AG08395 (cell line): ENCODE measurements at places on chromosomes 7 and 10.

DNA sequence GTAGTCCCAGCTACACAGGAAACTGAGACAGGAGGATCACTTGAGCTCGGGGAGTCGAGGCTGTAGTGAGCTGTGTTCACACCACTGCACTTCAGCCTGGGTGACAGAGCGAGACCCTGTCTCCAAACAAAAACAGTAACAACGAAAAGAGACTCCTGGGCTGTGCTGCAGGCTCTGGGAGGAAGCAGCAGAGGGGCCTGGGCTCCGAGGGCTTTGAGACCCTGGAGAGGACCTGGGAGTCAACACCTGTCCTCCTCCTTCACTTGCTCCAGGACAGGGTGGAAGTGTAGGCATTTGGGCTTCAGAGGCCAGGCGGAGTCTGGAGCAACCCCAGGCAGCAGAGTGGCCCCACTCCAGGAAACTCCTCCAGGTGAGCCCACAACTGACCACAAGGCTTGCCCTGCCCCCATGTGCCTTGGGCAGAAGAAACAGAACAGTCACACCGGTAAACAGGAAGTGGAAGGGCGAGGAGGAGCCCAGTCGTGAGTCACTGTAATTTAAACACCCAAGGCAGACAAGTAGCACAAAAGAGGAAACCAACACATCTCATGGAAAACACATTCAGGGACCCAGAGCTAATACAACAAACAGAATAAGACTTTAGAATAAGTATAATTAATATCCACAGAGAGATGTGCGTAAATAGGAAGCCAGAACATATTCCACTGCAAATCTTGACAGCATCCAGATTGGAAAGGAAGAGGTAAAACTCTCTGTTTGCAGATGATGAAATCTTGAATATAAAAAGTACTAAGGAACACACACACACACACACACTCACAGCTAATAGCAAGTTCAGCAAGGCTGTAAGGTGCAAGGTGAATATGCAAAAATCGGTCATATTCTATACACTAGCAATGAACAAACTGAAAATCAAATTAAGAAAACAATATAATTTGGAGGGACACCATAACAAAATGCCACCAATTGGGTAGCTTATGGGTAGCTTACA, 20.5 kb upstream of the RASGEF1A start:
- no peak for DNase-seq

- no peak for DNase-seq
These were observed 216.5 kb downstream of the RAB11FIP2 start for GRCh38 chr10:117830205-117830604.

GRCh38 chr10:3738855-3739350, 46.1 kb downstream of the KLF6 start:
- no peak for DNase-seq

DNA sequence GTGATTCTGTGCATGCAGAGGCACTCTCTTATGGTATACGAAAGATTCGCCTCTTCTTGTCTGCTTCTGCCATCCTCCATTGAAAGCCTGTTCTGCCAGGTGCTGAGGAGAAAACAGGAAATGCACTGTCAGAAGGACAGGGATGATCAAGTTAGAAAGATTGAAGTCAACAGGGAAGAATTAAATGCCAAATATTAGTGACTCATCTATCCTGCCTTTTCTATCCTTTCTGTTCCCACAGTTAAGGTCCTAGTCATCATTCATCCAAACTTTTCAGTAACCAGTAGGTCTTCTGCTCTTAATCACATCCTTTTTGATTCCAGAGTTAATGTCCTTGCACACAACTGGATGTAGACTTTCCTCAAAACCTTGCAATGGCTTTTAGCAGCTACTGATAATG, 4.8 kb upstream of the ZNF783 start:
- no peak for DNase-seq

- no peak for DNase-seq
These were observed 26.2 kb downstream of the PWWP2B start for GRCh38 chr10:132422903-132423825.

GRCh38 chr10:88477343-88478085, 105.6 kb downstream of the RNLS start:
- no peak for DNase-seq

DNA sequence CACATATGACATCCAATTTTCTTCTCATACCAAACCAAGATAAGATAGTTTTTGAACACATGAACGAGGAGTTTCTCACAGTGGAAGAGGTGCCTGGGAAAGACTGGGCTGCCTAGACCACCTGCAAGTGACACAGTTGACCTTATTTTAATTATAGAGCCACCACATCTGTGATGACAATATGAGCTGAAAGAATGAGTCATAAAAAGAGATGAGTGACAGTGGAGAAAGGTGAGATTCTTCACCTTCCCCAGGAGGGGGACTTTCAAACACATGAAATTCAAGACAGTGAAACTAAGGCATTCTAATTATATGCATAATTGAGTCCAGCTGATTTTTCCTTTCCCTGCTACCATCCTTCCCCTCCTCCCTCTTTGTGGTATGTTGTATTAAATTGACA, 475.5 kb downstream of the NXPH1 start:
- DNase-seq, result no peak

- DNase-seq, result no peak
These were observed 150.9 kb upstream of the AGK start for GRCh38 chr7:141400356-141400755.

GRCh38 chr7:1181031-1181430, 21.0 kb upstream of the ZFAND2A start:
- DNase-seq, result no peak

- DNase-seq, result peak; percentile 61
These were observed 11.3 kb upstream of the KAZALD1 start for GRCh38 chr10:101050208-101051069.

DNA sequence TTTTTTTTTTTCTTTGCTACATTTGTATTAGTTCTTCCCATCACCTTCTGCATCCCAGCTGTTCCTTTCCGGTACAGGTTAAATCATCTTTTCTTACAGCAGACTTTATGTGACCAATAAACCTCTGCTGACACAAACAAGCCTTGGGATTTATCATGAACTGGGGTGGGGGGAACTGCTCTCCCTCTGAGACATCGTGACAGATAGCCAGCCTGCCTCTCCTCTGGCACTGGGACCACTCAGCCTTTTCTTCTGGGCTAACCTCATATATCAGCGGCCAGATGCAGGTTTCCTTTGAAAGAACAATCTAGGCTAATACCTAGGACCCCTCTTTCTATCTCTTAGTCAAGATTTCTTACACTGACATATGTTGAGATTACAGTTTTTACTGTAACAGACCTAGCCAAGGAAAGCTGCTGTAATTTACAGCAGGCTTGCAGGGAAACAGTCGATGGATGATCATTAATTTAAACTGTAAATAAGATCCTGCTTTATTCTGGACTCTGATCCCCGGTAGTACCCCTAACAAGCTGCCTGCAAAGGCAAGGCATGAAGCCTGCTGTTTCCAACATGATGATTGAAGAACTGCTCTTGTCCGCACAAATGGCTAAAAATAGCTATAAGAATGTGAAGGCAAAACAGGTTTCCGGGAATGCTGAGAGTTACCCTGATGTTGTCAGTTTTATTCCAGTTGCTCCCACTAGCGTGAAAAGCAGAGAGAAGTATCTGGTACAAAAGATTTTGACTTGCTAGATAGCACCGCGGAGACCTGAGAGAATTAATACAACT, 338.7 kb downstream of the SORCS1 start:
- DNase-seq, result no peak

DNA sequence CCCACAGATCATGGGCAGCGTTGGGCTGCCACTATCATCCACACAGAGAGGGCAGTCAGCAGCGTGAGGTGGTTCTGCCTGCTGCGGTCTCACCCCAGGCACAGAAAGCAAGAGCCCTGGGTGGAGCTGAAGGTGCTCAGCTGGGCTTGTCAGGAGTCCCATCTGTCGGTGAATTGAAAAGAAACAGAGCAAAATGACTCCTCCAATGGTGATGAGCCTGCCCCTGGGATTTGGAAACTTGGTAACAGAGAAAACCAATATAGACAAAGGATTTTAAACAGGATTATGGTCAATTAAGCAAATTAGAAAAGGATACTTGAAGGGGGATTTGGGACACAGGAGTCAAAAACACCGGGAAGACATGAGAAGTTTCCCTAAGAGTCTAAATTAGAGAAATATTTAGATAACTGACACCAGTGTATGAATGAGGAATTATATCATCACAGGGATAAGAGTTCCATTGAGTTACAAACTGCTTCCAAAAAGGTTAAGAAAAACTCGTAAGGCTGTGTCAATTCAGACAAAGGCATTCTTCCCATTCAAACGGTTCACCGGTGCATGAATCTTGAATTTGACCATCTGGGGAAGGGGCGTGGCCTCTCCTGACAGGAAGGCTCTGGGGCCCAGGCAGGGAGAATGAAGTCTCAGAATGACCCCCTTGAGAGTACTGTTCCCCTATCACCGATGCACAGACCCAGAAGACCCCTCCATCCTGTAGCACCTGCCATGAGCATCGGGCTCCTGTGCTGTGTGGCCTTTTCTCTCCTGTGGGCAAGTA, 70.0 kb upstream of the PRSS58 start:
- DNase-seq, result no peak

- DNase-seq, result no peak
These were observed 436.4 kb downstream of the TCERG1L start for GRCh38 chr10:130875116-130875515.

DNA sequence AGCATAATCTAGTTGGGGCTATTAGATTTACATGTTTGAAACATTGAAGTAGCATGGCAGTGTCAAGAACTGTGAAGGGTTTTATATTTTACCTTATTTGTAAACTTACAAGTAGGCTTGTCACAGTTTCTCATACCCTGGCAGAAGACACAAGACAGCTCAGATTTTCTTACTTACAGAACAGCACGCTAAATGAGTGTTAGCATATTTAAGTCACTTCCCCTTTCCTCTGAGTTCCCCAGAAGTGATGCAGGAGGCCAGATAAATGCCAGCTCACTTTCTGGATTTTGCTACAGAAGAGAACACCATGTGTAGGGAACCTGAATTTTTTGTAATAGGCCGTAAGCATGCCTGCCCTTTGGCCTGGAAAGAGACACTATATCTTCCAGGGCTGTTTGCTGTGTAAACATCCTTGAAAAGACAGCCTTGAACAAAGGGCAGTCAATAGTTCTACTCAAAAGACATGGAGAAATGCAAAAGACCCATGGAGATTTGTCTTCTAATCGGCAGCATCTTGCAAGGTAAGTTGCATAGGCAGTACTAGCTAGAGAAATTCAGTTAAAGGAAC, 279.1 kb downstream of the PHF14 start:
- no peak for DNase-seq

DNA sequence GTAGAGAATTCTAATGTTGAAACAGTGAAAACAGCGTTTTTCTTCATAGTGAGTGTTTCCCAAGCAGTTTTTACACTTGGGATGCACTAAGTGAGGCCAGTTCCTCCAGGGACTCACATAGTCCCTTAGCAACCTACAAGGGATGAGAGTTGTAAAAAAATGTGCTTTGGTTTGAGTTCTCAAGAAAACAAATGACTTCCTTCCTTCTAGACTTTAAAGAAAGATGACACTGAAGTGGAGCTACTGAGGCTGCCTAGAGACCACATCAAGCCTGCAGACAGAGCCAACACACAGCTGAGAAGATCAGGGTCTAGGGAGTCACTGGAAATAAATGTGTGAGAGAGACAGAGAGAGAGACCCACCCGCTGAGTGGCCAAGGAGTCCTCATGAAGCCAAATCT, 264.4 kb downstream of the TNS3 start:
- no peak for DNase-seq

DNA sequence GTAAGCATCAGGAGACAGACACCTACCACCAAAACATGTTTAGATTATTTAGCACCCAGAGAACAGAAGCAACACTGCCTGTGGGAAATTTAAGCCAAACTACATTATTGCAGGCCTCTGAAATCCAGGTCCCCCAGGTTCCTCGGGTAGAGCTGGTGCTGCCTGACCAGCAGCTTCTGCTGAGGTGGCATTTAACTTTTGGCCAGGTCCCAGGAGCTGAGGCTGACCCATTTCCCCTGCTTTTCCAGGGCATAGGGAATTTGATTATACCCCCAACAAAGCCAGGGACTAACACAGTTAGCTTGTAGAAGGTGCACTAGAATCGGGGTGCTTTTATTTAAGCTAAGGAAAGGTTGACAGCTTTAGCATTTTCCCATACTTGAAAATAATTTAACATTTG, 4.7 kb downstream of the LRRC4 start:
- DNase-seq, result no peak

- no peak for DNase-seq
These were observed 722 bp downstream of the MDH2 start for GRCh38 chr7:76048668-76048988.

- DNase-seq, result peak; percentile 46
These were observed 44.5 kb upstream of the AGR3 start for GRCh38 chr7:16926283-16926682.

DNA sequence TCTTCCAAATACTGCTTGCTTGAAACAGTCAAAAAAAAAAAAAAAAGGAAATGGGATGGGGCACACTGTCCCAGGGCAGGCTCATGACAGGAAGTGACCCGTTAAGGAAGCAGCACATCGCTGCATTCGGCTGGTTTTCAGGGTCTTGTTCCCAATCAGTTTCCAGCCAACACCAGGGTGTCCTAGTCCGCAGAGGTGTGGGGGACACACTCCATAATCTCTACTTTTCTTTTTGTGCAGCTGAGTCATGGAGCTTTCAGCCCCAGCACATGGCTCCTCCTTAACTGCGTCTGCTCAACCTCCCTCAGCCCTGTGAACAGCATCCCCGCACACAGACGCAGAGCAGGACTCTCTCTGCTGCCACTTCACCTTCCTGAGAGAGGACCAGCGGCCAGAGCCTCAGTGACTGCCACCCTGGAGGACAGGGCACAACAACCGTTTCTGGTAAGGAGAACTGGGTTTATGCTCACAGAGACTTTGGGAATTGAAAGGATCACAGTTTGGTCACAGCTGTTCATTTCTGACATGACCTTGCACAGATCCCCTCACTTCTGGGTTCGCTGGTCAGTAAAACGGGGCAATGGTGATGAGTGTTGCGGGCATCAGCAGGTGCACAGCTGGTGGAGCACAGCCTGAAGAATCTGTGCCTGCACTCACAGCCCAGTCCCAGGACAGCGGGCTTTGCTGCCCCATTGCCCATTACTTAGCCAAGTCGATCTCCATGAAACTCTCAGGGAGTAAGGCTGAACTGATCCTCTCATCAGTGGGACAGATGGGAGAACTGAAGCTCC, at the start of gene GIMAP5:
TSS of gene GIMAP5 (plus strand) at position 154 of the 791 bp plus-strand sequence. CDS start 3,467 bp downstream, outside the sequence.
- DNase-seq, result no peak

- DNase-seq, result no peak
These were observed 14.8 kb downstream of the NPS start for GRCh38 chr10:127563718-127564553.

GRCh38 chr10:75779276-75779675, 347.9 kb downstream of the LRMDA start:
- DNase-seq, result no peak

DNA sequence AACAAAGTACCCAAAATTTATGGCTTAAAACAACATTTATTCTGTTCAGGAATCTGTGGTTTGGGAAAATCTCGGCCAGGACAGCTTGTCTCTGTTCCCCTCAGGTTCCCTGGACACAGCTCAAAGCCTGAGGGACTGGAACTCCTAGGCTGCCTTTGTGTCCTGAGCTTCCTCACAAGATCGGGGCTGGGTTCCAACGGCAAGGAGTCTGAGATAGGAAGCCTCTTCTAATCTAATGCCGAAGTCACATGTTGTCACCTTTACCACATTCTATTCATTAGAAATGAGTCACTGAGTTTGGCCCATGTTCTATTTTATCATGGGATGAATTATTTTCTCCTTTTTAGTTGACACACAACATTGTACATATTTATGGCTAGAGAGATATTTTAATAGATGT, 80.5 kb downstream of the ANKRD26 start:
- DNase-seq, result no peak

GRCh38 chr7:45918556-45918955, 2.5 kb downstream of the IGFBP3 start:
- DNase-seq, result no peak

GRCh38 chr7:1538544-1539180, 8.2 kb downstream of the MAFK start:
- no peak for DNase-seq

- no peak for DNase-seq
These were observed 31.2 kb downstream of the ITIH5 start for GRCh38 chr10:7635408-7636125.
